ENCODE measurements at places on chromosomes 1 and 21.

DNA sequence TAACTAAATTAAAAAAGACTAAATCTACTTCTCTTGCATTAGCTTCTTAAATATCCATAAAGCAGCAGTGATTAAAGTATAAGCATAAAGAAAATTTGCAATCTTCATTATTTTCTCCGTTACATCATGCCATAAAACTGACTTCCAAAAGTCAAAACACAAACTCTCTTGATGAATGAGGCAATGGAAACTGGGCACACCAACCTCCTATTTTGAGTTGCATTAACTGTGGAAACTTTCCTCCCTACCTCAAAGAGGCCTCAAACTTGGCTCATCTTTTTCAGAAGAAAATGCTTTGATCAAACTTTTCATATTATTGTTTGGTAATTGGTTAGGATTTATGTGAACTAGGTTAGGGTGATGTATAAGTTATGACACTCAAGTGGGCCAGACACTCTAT lies 4.1 kb upstream of the BTG3 start:
- DNase-seq, result no peak

DNA sequence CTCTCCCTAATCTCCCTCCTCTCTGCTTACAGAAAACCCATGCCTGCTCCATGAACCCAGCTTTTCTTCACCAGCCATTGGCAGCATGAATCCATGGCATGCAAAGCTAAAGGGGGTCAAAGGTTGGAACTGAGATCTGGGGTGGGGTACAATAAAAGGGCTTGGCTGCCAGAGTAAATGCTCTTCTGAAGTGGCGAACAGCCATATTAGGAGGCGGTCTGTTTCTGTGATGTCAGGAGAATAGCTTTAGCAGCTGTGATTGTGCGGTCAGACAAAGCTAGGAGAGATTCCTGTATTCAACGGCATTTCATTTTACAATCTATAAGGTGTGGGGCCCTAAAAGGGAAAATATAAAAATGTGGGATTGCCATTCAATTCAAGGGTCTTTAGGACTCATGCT lies 71.7 kb upstream of the TMPRSS2 start:
- no peak for DNase-seq

GRCh38 chr1:64569411-64569810 lies 99.5 kb downstream of the CACHD1 start:
- no peak for DNase-seq

- DNase-seq, result no peak
Observed at GRCh38 chr1:81452693-81453366, 347.9 kb upstream of the ADGRL2 start.

DNA sequence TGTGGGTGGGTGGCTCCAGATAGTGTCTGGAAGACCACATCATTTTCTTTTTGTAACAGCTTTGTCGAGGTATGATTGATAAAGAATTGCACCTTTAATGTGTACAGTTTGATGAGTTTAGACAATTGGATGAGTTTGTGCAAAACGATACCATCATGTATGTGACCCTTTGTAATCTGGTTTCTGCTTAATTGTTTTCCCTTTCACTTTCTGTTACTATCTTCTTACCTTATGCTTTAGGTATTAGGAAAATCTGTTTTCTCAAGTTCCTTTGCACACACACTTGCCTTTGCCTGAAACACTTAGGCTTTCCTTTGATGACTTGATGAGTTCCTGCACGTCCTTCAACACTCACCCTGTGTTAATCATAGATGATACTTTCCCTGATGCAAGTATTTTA lies 6.8 kb downstream of the OR10Z1 start:
- no peak for DNase-seq

DNA sequence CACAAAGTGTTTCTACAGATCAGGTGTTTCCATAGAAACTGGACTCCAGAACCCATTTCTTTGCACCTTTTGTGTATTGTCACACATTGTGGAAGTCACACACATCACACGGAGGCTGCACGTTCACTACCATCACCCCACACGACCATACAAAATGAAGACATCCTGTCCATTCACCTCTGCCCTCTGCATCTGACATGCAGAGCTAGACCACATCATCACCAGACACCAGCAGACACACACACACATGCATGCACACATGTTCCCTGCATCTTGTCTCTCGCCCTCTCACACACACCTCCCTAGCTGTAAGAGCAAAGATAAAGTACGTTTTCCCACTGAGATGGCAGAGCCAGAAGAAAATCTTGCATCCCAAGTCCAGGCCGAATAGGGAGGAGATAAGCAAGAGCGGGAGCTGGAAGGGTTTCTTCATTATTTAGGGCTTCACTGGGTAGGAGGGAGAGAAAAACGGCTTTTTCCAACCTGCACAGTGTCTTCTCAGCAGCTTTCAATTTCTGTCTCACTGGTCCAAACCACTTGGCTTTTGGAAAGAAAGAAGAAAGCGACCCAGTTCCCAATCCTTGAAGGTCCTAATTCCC lies 709 bp downstream of the PRELP start:
- DNase-seq, result no peak
